ENCODE measurements at places on chromosomes 3 and 15.

- no peak for DNase-seq
Measured at GRCh38 chr3:163368168-163368567, 1710.1 kb downstream of the SI start.

DNA sequence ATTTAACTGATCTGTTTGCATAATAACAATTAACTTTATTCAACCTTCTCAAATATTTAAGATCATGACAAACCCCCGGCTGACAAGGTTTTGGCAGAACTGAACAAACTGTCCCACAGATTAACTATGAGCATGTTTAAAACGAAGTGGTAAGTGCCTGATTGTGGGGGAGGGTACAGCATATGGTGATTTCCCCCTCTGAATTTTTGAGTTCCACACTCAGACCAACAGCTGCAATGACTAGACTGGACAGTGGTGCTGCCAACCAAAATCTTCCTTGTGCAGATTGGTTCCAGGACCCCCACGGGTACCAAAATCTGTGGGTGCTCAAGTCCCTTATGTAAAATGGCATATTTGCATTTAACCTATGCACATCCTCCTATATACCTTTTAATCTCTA, 449.5 kb downstream of the SHQ1 start:
- no peak for DNase-seq

- DNase-seq, result no peak
Measured at GRCh38 chr15:80503319-80503952, 99.3 kb downstream of the ARNT2 start.

- no peak for DNase-seq
Measured at GRCh38 chr3:67028001-67028784, 30.1 kb downstream of the KBTBD8 start.

DNA sequence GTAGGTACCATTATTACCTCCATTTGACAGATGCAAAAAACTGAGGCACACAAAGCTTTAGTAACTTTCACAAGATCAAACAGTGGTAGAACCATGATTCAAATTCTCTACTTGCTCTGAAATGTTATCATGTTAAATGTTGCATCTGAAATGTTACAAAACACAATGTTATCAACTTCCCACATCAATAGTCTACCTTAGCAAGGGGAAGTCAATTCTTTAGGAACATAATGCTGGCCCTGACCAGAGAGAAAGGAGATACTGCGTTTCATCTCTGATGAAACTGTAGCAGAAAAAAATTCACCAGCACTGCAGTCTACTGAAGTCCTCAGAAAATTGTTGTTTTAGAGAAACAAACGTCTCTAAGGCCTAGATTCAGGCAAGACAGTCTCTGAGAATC, 174.1 kb downstream of the SATB1 start:
- DNase-seq, result no peak

- no peak for DNase-seq
Measured at GRCh38 chr3:61687206-61687605, 125.8 kb downstream of the PTPRG start.

DNA sequence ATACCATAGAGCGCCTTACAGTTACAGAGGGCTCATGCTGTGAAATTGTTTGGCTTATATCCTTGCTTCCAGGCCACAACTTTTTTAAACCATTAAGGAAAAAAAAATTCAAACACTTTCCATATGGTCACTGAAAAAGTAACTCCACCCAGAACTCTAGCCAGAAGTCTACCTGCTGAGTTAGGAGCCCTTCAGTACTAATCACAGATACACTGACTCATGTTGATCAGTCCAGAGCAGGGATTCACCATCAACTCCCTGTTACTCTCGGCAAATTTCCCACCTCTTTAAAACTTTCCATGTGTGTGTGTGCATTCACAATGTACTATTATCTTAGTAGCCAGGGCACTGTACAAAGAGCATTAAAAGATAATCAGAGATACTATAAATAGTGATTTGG, 372.8 kb downstream of the MAGI1 start:
- DNase-seq, result no peak

DNA sequence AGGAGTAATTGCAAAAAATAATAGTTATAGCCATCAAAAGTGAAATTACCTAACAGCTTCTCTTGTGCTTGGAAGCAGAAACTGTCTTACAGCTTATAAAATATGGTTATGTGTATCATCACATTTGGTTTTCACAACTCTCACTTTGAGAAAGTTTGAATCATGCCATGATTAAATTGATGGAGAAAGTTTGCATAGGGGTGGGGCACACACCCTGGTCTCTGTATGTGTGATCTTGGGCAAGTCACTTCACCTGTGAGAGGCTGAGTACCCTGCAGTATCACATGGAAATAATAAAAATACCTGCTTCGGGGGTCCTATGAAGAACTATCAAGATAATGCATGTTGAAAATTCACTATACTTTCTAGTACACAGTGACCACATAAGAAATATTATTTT, 471.4 kb downstream of the RAP2B start:
- DNase-seq, result no peak

DNA sequence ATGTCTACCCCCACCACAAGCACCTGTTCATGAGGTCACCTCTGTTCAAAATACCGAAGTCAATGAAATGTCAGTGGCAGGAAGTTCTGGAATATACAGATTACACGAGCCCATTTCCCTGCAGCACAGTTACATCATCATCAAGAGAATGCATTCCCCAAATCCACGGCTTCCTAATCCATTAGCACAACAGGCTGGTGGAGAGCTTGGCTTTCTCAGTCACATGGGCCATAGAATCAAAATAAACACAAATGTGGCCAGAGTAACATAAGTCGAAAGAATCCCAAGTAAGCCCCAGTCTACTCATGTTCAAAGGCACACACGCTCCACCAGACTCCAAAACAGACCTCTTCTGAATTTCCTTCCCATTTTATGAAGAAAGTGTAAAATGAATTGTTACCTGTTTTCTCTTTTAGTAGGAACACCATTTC, 419.3 kb downstream of the MAGI1 start:
- peak; percentile 12 for DNase-seq

DNA sequence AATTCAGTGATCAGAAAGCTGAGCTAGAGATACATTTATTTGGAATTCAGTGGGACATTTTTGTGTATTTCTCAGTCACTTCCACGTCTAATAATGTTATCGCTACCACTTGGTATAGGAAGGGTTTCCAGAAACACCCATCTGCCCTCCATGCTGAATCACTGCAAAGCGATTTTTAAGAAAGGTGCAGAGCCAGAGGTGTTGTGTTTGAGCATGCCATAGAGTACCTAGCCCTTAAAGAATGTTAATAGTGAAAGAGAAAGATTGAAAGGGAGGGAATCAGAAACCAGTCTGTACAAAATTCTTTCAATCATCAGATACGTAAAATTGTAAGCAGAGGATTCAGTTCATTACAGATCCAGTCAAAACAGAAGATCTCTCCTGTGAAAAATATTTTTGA, 80.1 kb upstream of the ARL6 start:
- no peak for DNase-seq

DNA sequence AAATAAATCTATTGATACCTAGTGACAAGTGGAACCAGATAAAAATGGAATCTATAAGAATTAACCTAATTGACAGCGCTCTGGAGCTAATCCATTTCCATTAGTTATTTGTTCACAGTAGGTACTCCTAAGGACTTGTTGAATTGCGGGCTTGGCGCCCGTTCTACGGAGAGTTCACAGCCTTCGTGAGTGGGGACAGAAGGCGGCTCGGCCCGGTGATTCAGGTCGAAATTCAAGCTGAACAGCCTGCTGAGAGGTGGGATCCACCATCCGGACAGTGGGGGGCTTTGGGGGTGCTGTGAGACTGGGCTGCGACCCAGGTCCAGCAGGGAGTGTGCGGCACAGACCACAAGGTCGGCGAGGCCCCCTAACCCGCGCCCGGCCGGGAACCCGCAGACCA, 779 bp upstream of the CTNNB1 start:
- DNase-seq, result peak; percentile 75

DNA sequence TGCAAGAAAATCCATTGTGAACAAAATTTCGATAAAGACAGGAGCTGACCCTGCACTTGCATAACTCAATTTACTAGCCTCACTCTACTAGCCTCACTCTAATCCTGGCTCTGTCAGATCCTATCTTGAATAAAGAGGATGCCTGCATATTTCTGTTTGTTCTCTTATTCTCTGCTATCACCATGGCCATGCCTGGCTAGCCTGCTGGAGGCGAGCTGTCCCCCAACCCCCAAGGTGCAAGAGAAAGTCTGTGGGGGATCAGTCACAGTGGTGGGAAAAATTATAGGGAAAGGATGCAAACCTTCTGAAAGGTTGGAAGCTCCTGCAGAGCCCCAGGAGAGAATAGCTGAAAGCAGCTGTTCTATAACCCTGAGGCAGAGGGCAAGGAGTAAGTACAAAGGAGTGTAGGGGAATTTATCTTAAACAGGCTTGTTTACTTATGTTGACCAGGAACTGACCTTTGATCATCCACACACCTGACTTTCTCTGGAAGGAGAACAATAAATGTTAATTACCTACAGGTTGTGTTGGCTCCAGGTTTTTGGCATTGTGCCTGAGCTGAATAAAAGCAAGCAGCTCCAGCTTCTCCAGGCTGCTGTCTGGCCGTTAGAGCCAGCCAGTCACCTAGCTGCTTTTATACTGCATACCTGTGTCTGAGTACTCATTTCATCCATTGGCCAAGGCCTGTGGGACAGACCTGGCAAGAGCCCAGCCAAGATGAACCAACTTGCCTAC, 137.7 kb upstream of the RASGRP1 start:
- DNase-seq, result peak; percentile 65

GRCh38 chr15:88630798-88631463, 7.9 kb upstream of the ISG20 start:
- no peak for DNase-seq

DNA sequence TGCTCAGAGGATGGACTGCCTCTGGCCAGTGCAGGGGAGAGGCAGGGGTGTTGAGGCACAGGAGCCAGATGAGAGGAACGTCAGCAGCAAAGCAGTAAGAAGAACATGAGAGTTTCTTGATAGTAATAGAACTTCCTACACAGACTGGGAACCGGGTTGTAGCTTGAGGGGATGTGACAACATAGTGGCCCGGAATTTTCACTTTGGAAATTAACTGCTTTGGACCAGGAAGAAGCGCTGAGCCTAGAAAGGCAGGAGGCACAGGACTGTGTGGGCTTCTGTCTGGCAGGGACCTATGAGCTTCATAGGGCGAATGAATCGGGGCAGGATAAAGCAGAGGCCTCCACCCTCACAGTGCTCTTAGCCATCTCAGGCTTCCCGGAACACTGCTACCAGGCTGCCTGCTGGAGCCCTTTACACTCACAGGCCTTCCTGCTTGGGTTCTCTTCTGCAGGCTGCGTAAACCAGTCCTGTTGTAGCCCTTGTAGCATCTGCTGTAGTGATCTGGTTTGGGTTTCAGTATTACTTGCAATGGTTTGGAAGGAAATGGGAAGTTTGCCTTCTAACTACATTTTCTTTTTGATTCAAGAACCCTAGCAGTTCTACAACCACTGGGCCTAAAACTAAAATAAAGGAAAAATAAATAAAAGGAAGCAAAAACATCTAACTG, 3.3 kb upstream of the ADPGK start:
- DNase-seq, result no peak

DNA sequence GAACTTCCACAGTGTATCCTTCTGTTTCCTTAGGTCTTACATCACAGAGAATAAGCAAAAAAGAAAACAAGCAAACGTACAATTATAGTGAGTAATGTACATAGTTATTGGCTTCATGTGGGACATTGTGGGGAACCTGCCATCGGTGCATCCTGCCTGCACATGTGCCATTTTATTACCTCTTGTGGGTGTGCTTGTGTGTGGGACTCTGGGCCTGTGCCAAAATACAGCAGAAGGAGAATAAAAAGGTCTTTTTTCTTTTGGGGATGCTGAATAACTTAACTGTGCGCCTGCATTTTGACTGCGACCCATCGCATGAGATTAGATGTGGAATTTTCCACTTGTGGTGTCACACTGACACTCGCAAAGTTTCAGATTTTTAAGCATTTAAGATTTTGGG, 169.6 kb upstream of the DCBLD2 start:
- no peak for DNase-seq

GRCh38 chr15:68413363-68414205, 18.4 kb downstream of the ITGA11 start:
- DNase-seq, result no peak

DNA sequence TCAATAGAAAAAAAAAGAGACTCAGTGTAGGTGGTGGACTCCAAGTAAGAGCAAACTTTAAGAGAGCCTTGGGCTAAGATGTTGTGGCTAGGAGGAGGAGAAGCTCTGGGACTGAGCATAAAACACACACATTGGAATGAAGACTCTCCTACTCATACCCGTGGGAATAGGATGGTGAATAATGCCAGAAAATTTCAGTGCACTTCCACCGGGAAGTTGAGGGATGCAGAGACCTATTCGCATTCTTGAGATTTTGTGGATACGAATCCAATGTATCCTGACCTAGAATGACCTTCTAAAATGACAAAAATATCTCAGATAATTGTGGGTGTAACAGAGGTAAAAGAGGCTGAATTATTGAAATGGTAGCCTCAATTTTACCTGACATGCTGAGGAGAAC, 388.7 kb upstream of the SGO1 start:
- no peak for DNase-seq

GRCh38 chr15:38997841-38998240, 433.2 kb upstream of the RASGRP1 start:
- DNase-seq, result no peak

GRCh38 chr15:89781055-89781454, 4.9 kb downstream of the MESP2 start:
- DNase-seq, result no peak

- peak; percentile 67 for DNase-seq
Measured at GRCh38 chr15:65916664-65917406, 47.5 kb downstream of the RAB11A start.

Data from SW480 (cell line).